DMS153 (cell line): ENCODE measurements at places on chromosomes 7 and 10.
A peak's percentile ranks its signal among the peaks of the same experiment; 100 is the strongest.

DNA sequence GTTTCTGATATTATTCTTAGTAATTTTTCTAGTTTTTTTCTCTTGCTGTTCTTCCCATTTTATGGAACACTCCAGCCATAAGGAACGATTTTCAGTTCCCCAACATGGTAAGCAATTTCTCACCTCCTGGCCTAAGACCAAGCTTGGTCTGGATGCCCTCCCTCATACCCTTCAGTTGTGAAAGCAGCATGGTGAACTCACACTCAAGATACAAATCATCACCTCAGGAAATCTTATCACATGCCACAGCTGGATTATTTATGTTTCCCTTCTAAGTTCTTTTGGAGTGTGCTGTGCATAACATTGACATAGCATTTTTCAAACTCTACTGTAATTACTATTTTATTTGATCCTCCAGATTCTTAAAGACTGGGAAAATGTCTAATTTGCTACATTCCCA, 216.6 kb downstream of the AGMO start:
- DNase-seq: no peak

DNA sequence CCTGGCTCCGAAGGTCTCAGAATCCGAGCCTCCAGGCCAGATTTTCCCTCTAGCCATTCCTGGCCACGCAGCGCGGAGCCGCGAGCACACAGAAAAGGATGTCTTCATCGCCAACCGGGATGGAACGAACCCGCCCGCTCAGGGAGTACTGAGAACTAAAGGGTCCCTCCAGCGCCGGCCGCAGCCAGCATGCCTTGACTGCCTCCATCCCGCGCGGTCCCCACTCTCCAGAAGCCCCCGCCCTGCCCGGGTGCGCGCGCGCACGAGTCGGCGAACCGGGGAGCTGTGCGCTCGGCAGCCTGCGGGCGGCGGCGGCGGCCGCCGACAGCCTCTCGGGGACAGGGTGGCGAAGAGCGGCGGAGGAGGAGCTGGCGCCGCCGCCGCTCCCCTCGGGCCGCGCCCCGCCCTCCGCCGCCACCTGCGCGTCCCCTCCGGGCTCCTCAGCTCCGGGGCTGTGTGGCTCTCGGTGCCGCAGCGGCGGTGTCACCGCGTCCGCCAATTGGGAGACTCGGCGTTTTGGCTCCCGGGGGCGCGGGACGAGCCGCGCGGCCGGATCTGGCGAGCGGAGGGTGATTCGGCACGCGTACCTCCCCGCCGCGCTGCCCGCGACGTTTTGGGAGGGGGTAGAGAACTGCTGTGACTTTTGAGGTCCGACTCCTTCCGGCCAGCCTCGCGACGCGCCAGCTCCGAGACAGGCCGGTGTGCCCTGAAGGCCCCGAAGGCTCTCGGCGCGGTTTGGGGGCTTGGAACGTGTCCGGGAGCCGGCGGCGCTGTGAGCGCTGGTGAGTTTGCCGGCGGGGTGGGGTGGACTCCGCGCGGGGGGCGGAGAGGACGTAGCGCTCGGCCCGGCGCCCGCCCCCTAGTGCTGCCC, 453 bp upstream of the GALNT17 start:
- DNase-seq: no peak

- no peak for DNase-seq
These were observed 37.4 kb downstream of the PRKAG2 start for GRCh38 chr7:151839451-151839921.

- DNase-seq: no peak
These were observed 24.4 kb downstream of the C10orf90 start for GRCh38 chr10:126646110-126646509.

DNA sequence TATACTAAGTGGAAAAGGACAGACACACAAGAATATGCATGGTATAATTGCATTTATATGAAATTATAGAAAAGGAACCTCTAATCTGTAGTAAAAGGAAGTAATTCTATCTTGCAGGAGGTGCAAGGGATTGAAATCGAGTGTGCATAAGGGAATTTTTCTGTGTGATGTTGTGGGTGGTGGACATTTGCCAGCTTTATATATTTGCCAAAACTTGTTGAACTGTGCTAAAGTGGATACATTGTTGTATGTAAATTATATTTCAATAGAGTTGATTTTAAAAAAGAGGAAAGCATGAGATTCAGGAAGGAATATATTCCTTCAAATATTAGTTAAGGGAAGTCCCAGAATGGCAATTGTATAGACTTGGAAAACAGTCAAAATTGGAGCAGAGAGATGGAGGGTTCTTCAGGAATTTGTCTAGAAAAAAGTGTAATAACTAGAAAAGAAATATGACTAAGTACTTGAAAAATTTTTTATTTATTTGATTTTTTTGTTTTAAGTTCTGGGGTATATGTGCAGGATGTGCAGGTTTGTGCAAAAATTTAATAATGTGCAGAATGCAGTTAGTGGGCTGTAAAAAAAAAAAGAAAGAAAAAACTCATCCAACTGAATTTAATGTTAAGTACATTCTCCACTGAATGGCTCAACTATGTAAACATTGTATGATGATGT, 96.1 kb downstream of the ARL4A start:
- DNase-seq: no peak

GRCh38 chr7:43559171-43559945, 23.6 kb upstream of the STK17A start:
- DNase-seq: no peak

DNA sequence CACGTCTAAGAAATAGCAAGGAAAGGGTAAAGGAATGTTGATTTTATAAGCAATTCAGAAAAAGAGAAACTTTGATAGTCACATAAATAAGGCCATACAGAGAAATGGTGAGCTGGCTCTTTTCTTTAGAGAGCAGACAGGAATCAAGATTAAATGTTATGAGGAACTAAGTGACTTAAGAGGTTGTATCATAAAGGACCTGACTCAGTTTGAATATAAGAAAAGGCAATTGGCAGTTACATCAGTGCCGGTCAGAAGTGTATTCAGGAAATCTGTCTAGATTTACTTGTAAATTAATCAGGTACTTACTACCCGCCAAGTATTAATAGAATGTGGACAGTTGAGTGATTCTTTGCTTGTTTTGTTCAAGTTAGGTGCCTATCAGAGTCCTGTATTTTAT, 2.1 kb downstream of the MRPL32 start:
- no peak for DNase-seq

- no peak for DNase-seq
These were observed 7.4 kb downstream of the SORCS1 start for GRCh38 chr10:107157071-107157470.

- no peak for DNase-seq
These were observed 43.8 kb downstream of the CDHR3 start for GRCh38 chr7:106006906-106007305.

DNA sequence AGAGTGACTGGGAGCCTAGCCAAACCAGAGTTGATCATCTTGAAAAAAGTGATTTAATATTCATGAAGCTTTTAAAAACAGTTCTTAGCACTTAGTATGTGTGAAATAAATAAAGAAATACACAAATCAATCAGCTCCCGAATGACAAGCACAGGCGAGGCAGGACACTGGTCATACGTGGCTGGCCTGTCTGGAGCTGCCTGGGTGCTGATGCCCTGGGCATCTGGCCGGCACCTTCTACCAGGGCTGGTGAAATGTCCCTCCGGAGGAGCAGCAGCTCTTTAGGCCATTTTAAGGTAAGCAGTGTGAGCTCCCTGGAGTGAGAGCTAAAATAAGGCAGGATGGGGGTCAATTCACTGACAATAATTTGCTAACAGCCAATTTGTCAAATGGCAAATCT, 23.7 kb downstream of the IL15RA start:
- no peak for DNase-seq

- DNase-seq: no peak
These were observed 141.5 kb downstream of the LRRN3 start for GRCh38 chr7:111232249-111233084.

GRCh38 chr10:8618834-8619233, 564.3 kb downstream of the GATA3 start:
- no peak for DNase-seq

DNA sequence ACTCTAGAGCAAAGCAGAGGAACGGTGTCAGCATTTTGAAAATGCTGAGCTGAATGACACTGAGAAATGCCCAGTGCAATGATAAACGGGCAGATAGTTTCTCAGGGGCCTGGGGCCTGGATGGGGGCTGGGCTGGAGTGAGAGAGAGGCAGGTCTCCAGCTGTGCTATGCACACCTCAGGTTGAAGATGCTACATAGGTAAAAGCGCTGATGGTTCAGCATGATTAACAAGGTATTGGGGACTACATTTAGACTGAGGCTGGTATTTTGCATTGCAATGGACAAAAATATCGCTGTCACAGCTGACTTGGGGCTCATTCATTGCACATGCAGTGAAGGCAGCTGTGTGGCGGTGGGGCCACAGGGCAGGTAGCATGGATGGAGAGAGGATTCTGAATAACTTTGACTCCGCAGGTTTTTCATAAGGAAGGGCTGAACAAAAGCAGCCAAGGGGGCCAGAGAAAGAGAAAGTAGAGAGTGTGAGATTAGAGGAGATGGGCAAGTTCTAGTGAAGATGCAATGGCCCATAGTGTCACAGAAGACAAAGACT, 290.8 kb upstream of the ZNF32 start:
- no peak for DNase-seq

- DNase-seq: no peak
These were observed 1.1 kb downstream of the HTR5A start for GRCh38 chr7:155071121-155071651.

GRCh38 chr10:58856508-58857240, 319.8 kb upstream of the PHYHIPL start:
- DNase-seq: no peak

- no peak for DNase-seq
These were observed 106.0 kb upstream of the ZNF32 start for GRCh38 chr10:43754569-43755260.

DNA sequence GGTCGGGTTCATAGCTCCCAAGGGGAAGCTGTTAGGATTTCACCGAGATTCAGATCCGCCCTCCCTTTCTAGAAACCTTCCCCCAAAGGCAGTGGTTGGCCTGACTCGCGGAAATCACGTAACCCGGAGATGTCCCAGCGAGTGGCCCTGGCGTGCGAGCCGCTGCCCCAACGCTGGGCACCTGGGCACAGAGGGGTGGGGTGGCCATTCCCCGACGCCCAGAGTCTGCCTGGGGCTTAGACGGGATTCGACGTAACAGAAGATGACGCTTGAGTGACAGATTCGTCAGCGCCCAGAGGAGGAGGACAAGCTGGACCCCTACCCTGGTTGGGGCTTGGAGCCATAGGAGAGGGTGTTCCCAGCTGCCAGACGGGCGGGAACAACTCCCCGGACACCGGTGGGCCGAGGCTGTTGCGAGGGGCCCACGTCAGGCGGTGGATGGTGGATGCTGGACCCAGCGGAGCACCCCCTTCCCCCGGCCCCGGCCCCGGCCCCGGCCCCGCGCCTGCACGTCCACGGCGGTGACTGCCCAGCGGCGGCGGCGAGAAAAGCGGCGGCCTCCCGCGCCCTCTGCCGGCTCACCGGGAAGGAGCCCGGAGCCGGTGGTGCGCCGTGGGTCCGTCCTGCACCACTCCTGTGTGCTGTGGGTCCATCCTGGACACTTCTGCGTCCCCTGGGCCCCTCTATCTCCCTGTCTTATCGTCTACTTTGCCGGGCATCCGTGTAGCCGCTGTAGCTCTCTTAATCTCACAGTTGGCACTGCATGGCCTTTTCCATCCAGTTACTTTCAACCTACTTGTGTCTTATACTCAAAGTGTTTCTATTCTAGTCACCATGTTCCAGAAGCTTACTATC, 35.4 kb upstream of the KNDC1 start:
- DNase-seq: no peak

DNA sequence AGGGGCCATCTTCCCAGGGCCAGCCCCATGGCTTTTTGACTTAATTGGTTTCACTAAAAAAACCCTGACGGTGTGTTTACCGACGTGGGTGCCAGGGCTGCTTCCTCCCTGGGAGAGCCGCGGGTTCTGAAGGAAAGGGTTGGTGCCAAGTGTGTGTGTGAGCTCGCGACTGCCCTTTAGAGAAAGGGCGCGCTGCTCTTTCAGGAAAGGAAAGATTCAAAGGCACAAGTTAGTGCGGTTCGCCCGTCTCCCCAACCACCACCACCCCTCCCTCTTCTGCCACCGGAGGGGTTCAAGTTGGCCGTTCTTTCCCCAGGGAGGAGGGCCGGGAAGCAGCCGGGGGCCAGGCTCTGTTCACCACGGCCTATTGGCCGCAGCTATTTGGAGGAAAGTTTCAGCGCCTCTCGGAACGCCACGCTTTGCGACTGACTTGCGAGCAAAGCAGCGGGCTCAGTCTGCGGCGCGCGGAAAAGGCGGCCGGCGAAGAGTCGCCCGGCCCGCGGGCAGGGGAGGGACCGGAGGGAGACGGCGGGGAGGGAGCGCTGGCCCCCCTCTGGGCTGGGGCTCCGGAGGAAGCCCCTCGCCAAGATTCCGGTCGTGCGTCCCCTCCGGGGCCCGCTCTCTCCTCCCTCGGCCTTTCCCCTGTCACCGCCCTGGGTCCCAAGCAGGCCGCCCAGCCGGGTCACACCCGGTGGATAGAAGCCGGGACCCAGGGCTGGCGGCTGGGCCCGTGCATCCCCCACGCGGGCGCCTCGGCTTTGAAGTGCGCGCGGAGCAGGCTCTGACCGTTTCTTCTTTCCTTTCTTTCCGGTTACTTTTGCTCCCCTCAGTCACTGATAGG, 165.9 kb upstream of the PPP1R3A start:
- peak; percentile 13 for DNase-seq

DNA sequence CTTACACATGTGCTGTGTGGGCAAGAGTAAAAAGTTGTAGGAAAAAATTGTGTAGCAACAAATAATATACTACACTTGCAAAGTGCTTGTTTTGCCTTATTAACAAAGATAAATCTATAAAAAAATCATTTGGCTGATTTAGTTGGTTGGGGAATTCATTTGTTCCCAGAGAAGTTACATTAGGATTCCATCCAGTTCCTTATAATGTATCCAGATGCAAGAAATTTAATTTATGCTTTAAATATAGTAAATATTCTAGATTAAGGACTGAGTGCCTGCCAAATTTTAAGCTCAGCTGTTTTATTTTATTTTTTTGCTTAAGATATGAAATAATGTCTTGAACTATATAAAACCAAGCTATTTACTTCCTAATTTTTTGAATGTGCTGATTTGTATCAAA, 1169.9 kb downstream of the NXPH1 start:
- no peak for DNase-seq

DNA sequence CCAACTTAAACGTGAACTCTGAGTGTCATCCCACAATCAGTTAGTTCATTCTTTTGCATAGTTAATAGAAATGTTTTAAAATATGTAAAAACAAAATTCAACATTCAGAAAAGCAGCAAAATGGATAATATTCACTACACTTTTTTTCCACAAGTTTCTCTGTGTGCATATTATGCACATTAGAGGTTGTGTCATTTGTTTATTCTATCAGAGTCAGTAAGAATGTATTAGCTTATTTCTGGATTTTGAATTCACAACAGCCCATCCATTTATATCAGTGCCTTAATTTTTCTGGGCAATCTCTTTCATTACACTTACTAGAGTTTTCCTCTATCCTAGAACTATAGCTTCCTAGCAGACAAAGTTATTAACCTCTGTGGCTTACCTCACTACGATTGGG, 432.7 kb upstream of the SEMA3A start:
- DNase-seq: no peak

- DNase-seq: no peak
These were observed 17.8 kb downstream of the CAV1 start for GRCh38 chr7:116542618-116543017.

- no peak for DNase-seq
These were observed 137.5 kb upstream of the PRPS1L1 start for GRCh38 chr7:18165166-18165565.
